SJSA1 (cell line): ENCODE measurements at places on chromosomes 6 and 20. TPM values are rescaled to one million over a fixed set of nuclear protein-coding genes. Genes with fewer than 3 reads are reported as not detected.
A peak's percentile ranks its signal among the peaks of the same experiment; 100 is the strongest.

DNA sequence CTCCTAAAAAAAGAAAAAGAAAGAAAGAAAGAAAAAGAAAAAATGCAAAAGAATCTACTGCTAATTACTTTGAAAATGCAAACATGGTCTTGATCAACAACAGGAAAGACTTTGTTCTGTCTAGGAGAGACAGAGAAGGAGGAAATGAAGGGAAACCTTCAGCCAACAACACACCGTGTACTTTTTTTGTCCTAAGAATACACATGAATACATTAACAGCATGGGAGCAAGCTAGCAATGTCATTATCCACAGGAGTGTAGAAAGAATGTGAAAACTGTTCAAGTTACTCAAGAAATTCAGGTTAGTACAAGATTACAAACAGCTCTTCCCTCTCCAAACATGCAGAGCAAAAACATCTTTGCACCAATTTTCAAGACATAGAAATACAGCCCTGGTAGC, 326.3 kb downstream of the UBE3D start:
- H3K36me3 ChIP-seq = no peaks in the 10 kb centered on the region
- peaks cover 6% of the 10 kb centered on the region for H3K4me1 ChIP-seq
- DNase-seq = no peak
- H3K4me3 ChIP-seq = no peak overlapping the region
- no peaks in the 10 kb centered on the region for H3K27me3 ChIP-seq
- no peak overlapping the region for H3K27ac ChIP-seq

DNA sequence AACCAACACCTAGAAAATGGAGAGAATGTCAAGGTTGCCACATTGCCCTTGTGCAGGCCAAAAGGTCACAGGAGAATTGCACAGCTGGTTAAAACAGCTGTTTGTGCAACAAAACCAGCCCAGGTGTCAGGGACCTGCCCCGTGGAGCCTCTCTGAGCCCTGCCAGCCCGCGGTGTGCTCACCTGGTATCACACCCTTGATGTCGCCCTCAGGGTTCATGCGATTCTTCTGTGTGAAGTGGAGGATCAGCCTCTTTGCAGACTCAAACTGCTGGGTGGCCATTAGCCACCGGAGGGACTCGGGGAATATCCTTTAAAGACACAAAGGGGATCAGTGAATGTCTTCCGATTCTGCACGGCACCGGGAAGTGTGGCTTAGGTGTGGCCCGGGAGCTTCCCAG, 39.2 kb downstream of the PSMG4 start:
- no peaks in the 10 kb centered on the region for H3K27me3 ChIP-seq
- no peaks in the 10 kb centered on the region for H3K36me3 ChIP-seq
- H3K4me3 ChIP-seq = no peak overlapping the region
- H3K4me1 ChIP-seq = peaks cover 27% of the 10 kb centered on the region

DNA sequence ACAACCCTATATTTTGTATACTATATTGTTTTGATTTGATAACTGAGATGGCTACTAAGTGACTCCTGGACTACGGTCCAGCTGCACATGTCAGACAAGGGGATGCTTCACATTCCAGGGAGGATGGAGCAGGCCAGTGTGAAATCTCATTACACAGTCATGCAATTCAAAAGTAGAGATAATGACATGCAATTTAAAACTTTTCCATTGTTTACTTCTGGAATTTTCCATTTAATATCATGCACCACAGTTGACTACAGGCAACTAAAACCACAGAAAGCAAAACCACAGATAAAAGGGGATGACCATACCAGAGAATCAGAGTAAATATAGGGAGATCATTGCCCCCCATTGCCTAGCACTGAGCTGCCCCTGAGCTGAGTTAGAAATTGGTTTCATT, 366.4 kb downstream of the BTBD9 start:
- peak overlapping the region; percentile 42; the same call in 1 of the 2 replicates for H3K27ac ChIP-seq
- no peak overlapping the region for H3K4me3 ChIP-seq
- H3K27me3 ChIP-seq = no peaks in the 10 kb centered on the region
- H3K4me1 ChIP-seq = peaks cover 53% of the 10 kb centered on the region
- no peak for DNase-seq
- no peaks in the 10 kb centered on the region for H3K36me3 ChIP-seq

GRCh38 chr6:150373260-150373701, 4.5 kb downstream of the IYD start:
- no peak overlapping the region for H3K27ac ChIP-seq
- H3K36me3 ChIP-seq = no peaks in the 10 kb centered on the region
- no peak overlapping the region for H3K4me3 ChIP-seq
- H3K27me3 ChIP-seq = no peaks in the 10 kb centered on the region

- H3K4me1 ChIP-seq = no peaks in the 10 kb centered on the region; the same call in 1 of the 2 replicates
- no peaks in the 10 kb centered on the region for H3K36me3 ChIP-seq
- no peak overlapping the region for H3K4me3 ChIP-seq
- H3K27me3 ChIP-seq = no peaks in the 10 kb centered on the region
- DNase-seq = no peak
- no peak overlapping the region for H3K27ac ChIP-seq
Observed at GRCh38 chr6:46329568-46329967, 158.8 kb upstream of the ENPP5 start.

GRCh38 chr6:40344566-40345167, 242.5 kb downstream of the LRFN2 start:
- H3K4me3 ChIP-seq = no peak overlapping the region
- no peaks in the 10 kb centered on the region for H3K36me3 ChIP-seq
- no peaks in the 10 kb centered on the region for H3K4me1 ChIP-seq
- DNase-seq = no peak
- H3K27ac ChIP-seq = no peak overlapping the region

DNA sequence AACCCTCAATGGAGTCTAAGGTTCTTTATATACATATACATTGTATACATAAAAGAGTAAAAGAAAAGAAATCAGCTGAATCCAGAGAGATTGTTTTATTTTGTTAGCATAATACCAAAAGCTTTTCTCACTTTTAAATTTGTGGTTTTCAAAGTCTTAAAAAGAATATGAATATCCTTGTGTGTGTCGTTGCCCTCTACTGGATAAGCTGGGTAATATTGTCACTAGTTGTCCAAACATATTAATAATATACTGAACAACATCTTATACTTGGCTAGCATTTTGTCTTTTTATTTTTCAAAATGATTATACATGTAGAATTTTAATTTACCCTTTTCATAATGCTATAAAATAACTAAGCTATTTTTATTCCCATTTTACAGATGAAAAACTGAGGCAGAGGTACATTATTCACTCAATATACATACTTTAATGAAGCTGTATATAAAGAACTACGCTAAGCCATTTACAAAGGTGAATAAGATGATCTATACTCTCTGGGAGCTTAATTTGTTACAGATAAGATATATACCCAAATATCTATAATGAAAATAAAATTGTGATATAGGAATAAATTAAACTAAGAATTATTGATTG, 531.7 kb downstream of the TFAP2B start:
- no peaks in the 10 kb centered on the region for H3K36me3 ChIP-seq
- no peaks in the 10 kb centered on the region for H3K27me3 ChIP-seq
- no peak overlapping the region for H3K4me3 ChIP-seq
- no peaks in the 10 kb centered on the region for H3K4me1 ChIP-seq
- no peak for DNase-seq

GRCh38 chr6:90175627-90176538, 120.8 kb downstream of the BACH2 start:
- H3K36me3 ChIP-seq = no peaks in the 10 kb centered on the region
- no peak overlapping the region for H3K27ac ChIP-seq
- no peak overlapping the region for H3K4me3 ChIP-seq
- H3K27me3 ChIP-seq = no peaks in the 10 kb centered on the region

GRCh38 chr6:118017301-118017848, 110.3 kb downstream of the SLC35F1 start:
- H3K27ac ChIP-seq = no peak overlapping the region
- H3K4me3 ChIP-seq = no peak overlapping the region
- no peaks in the 10 kb centered on the region for H3K27me3 ChIP-seq
- H3K36me3 ChIP-seq = no peaks in the 10 kb centered on the region

DNA sequence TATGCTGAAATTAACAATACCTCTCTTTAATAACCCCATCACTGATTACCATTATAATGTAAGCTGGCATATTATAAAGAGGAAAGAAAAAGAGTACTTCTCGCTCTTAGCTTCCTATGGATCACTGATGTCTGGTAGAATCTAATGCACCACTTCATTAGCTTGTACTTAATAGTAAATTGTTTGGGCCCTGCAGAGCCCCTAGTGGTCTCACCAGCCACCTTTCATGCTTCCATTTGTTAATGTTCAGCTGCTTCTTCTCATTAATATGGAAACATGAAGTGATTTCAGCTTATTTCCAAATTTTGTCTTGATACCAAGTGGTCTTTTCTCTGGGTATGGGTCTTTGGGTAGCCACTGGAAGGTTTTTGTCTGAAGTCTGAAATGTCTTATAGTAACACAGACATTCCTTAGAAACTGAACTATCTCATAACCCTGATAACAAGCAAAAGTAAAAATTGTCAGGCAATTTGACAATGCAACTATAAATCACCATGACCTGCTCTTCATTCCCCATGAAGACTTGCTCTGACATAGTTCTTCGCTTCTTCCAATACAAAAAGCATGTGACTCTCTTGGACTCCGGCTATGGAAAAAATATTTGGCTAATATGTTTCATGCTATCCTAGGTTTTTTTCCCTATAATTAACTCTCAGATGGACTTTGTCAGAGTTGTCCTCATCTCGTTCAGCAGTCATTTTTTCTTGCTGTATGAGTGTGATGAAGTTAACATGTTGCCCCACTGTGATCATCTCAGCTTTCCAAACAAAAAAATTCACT, 395.8 kb upstream of the MARCKS start:
- H3K36me3 ChIP-seq = no peaks in the 10 kb centered on the region
- no peak overlapping the region for H3K27ac ChIP-seq
- DNase-seq = no peak

DNA sequence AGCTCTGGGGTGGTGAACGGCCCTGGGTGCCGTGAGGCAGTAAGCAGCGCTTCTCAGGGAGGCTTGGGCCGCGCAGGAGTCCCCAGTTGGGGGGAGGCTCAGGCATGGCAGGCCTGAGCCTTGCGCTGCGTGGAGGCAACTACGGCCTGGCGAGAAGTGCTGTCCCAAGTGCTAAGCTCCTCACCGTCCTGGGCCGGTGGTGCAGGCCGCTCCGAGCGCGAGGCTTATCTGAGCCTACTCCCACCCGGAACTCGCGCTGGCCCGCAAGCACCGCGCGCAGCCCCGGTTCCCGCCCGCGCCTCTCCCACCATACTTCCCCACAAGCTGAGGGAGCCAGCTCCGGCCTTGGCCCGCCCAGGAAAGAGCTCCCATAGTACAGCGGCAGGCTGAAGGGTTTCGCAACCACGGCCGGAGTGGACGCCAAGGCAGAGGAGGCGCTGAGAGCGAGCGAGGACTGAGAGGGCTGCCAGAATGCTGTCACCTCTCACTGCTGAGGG, 1.8 kb upstream of the WRNIP1 start:
- peaks cover 25% of the 10 kb centered on the region for H3K36me3 ChIP-seq
- no peak for DNase-seq
- peaks cover 22% of the 10 kb centered on the region for H3K4me1 ChIP-seq
- H3K4me3 ChIP-seq = no peak overlapping the region
- H3K27ac ChIP-seq = no peak overlapping the region

- H3K27me3 ChIP-seq = no peaks in the 10 kb centered on the region
- no peak overlapping the region for H3K27ac ChIP-seq
- H3K4me1 ChIP-seq = peaks cover 13% of the 10 kb centered on the region
- no peak overlapping the region for H3K4me3 ChIP-seq
Observed at GRCh38 chr6:170460641-170461040, 92.5 kb downstream of the PSMB1 start.

GRCh38 chr6:842141-842540, 149.2 kb upstream of the EXOC2 start:
- H3K4me3 ChIP-seq = no peak overlapping the region
- H3K27ac ChIP-seq = peak overlapping the region; percentile 72
- H3K4me1 ChIP-seq = peaks cover 21% of the 10 kb centered on the region
- H3K36me3 ChIP-seq = no peaks in the 10 kb centered on the region

DNA sequence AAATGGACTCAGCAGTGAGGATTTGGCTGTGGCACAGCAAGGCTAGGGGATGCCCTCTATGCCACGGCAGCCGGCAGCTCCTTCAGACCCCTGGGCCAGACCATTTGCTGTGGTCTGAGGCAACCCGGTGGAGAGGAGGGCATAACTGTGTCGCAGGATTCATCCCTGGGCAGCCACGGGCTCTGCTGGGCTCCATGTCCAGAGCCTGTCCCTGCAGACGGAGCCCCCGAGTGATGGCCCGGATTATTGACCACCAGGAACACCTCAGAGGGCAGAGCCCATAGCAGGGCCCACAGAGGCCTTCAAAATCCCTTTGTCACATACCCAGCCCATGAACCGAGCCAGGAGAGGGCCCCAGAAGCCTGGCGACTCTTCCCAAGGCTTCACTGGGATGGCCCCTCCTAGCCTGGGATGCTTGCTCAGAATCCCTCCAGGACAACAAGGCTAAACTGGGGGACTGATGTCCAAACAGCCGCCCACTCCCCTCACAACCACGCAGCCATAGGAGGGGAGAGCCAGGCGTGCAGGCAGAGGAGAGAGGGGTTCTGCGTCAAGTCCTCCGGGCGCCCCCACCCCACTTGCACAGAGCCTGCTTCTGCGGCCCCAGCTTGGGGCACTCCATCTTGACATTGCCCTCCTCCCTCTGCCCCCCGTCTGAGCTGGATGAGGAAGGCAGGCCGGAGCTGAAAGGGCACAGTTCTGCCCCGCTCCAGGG, 68.2 kb upstream of the AFDN start:
- DNase-seq = no peak
- no peaks in the 10 kb centered on the region for H3K36me3 ChIP-seq
- H3K4me3 ChIP-seq = no peak overlapping the region

DNA sequence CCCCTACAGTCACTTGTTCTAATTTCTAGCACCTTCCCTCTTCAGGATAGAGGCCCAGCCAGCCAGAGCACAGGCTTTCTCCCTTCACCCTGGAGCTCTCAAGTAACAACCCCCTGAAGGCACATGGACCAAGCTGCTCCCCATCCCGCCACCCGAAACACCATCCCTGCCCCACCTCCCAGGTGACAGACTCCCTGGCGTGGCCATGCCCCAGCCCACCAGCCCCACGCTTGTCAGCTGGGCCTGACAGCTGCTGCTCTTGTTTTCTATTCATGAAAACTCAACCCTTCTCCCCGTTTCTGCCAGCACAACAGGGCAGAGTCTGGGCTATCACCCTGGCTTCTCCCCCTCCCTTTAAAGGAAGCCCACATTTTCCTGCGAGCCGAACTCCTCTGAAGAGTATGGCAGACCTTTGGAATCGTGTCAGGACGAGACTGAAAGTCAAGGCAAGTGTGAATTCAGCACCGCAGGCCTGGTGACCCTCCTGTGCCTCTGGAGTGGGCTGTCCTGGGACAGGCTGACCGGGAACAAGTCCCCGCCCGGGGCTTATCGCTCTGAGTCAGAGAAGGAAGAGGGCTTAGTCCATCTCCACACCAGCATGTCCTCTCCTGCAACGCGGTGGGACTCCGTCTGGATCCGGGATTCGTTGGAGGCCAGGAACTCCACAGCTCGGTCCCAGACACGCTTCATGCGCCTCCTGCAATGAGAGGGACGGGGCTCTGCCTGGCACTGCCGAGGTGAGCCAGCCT, 16.7 kb downstream of the LEMD2 start:
- peak overlapping the region; percentile 42 for H3K27ac ChIP-seq
- H3K36me3 ChIP-seq = peaks cover 53% of the 10 kb centered on the region
- DNase-seq = no peak
- H3K4me3 ChIP-seq = no peak overlapping the region

EEF1A2 gene
- total RNA-seq = 5.2 and 13.0 TPM in 2 replicates

NPEPL1 gene
- 6.8 and 7.7 TPM in 2 replicates for total RNA-seq

NNAT gene
- total RNA-seq = not detected in 2 replicates

COL20A1 gene
- not detected in 2 replicates for total RNA-seq

THEMIS gene
- total RNA-seq = not detected in 2 replicates

DBNDD2 gene
- total RNA-seq = 0.13 and 0.47 TPM in 2 replicates
